ENCODE measurements at places on chromosomes 5 and 9.

GRCh38 chr5:89036704-89037489 lies 153.9 kb upstream of the MEF2C start:
- no peak for DNase-seq

GRCh38 chr9:113395000-113395861 lies 5.9 kb downstream of the ALAD start:
- no peak for DNase-seq

GRCh38 chr5:43074987-43075318 lies 34.8 kb upstream of the ANXA2R start:
- no peak for DNase-seq

- no peak for DNase-seq
Measured at GRCh38 chr9:125428060-125428901, 166.7 kb downstream of the GAPVD1 start.

DNA sequence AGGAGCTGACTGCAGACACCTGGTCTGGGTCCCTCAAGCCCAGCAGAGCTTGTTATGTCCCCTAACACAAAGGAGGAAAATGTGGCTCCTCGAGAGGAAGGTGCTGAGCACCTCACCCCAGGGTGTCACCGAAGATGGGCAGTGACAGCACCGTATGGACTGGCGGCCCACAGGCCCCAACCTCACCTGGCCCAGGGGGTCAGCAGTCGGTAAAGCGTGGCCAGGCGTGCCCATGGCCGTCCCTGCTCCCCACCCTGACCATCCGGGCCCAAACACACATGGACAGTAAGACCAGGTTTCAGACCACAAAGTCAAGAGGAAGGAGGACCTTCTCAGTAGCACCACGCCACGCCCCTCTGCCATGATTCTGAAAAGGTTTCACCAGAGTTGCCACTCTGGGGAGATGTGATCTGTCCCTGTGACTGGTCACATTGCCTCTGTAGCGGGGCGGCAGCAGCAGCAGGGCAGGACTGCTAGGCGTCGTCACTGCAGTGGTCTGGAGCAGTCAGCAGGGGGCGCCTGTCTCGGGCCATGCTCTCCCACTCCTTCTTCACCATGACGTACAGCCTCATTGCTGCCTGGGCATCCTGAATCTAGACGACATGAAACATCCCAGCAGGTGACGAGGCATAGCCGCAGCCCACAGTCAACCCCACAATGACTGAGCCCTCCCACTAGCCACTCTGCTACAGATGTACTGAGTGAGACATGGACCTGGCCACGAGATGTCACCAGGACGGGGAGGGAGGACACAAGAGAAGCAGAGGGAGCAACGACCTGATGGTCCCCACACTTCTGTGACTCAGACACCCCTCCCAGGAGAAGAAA lies 11.1 kb downstream of the REXO4 start:
- DNase-seq = peak; percentile 65

- no peak for DNase-seq
Measured at GRCh38 chr9:134358662-134359319, 32.5 kb downstream of the RXRA start.

DNA sequence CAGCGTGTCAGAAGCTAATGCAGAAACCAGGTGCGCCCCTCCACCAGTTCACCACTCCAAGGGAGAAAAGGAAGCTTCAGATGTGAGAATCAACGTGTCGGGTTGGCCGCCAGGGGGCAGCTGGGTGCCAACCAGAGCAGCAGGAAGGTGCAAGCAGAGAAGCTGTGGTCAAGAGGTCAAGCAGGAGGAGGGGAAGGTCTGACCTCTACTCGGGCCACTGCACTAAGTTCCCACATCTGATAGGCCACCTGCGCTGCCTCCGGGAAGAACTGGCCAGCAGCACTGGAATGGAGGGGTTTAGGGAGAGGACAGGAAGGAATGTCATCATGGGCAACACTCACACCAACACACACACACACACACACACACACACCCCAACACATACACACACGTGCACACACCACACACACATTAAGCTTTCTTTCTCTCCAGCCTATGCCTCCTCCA lies 31.4 kb downstream of the ANXA6 start:
- DNase-seq = peak; percentile 48

GRCh38 chr9:80649001-80649420 lies 1040.3 kb downstream of the TLE1 start:
- DNase-seq = no peak

DNA sequence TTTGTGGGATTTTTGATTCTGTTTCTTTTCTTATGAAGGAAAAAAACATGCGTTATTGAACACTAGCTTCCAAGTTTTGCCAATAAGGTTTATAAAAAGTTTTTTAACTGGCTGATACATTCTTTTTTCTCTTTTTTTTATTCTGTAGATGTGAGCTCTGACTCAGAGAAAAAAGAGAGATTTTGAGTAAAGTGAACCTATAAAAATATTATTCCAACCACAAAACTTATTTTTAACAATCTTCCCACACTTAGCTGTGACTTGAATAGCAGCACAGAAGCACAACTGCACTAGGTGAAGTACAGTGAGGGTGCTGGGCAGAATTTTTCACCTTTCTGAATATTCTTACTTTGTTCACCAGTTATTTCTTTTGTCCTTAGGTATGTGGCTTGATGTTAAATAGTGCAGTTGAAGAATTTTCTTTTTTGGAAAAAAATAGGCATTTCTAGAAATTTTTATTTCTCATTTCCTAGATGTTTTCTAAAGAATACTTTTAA lies 41.6 kb downstream of the CHSY3 start:
- no peak for DNase-seq

DNA sequence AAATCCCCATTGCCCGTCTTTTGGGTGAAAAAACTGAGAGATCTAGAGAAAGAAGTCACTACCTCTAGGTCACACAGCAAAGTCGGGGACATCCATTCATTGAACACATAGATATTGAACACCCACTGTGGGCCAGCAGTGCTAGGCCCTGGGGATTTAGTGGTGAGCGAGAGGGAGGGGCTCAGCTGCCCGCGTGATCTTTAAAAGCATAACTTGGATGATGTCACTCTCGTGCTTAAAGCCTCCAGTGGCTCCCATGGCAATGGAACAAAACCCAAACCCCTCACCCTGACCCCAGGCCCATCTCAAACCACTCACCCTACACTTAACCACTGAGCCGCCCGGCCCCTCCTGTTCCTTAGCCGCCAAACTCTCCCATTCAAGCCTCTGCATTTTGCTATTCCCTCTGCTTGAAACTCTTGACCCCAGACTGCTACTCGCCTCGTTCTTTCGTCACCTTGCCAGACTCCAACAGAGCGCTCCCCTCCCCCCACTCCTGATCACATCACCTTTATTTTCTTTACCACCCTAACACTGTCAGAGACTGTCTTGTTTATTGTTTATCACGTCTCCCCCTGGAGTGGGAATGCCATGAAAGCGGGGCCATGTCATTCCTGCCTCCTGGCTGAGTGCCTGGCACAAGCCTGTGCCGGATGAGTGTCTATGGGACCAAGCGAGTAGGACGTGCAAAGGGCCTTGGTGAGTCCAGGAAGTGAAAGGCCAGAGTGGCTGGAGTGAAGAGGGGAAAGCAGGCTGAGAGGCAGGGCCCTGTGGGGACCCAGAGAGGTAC lies 710 bp upstream of the PIP5KL1 start:
- no peak for DNase-seq

DNA sequence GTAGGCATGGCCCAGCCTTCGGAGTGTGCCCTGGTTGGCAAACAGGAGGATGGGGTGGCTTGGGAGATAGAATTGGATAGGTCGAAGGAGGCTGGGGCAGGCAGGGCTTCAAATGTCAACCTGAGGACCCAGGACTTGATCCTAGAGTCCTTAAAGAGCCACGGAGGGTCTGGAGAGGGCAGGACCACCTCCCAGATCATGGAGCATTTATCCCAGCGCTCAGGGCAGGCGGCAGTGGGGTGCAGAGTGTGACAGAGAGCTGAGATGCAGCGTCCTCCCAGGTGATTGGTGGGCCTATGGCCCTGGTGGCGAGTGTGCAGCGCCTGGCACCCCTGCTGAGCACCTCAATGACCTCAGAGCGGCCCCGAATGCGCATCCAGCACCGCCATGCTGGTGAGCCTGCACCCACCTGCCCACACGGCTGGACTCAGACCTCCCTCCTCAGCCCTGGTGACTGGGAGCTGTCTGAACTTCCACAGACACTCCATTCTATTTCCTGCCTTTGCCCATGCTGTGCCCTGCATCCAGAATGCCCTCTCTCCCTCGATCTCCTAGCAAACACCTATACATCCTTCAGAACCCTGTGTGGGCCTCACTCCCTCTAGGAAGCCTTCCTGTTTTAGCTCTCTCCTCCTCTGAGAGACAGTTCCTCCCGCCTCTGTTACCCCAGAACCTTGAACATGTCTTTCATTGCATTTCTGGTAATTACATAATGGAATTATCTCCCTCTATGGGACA lies 6.3 kb downstream of the ADGRD2 start:
- DNase-seq = no peak

DNA sequence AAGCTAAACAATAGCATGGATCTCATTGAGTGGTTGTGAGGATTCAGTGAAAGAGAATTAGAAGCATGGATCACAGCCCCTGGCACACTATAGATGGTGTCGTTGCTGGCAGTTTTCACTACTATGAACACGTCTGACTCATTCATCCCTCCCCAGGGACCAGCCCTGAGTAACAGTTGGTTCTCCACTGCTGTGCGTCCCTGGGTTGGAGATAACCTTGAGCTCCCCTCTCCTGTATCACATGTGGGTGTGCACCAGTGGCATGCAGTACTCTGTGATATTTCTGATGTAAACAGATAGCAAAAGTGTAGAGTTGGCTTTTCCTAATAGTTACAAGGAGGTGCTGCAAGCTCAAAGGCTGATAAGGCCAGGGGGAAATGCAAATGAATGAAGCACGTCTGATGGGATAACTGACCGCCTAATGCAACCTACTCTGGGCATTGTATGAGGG lies 8.8 kb upstream of the LCP2 start:
- DNase-seq = no peak

- no peak for DNase-seq
Measured at GRCh38 chr5:107813559-107813958, 142.8 kb upstream of the EFNA5 start.

DNA sequence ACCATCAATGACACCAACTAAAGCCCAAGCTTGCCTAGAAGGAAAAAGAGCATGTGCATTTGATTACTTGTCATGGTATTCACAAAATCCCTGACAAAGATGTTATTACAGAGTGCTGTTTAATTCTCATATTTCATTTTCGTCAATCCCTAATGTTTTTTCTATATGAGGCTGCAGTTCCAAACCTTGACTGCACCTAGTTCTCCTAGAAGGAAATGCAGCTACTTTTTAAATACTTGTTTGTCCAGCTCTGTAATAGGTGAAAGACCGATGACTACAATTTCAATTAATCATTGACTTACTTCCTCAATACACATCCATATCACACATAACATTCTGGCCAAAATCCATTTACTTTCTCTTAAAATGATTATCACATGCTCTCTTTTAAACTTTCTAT lies 28.1 kb downstream of the CEMIP2 start:
- DNase-seq = no peak

DNA sequence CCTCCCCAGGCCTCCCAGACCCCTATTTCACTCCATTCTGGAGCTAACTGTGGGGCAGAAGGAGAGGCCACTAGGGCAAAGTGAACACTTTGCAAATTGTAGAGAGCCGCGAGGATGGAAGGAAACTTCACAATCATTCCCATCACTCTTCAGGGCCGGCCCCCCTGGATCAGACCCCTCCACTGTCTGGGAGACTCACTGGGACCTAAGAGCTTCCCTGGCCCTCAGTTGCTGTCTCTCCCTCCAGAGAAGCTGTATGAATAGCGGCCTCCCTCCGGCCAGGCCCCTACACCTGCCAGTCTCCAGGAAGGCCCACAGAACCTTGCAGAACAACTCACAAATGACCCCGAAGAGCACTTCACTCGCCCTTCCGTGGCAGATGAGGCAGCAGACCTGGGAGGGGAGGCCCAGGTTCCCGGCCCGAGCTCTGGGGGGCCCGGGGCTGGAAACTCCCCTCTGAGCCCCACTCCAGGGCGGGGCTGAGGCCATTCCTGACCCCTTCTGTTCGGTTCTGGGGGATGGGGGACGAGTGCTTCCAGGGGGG lies 141.9 kb upstream of the IER5L start:
- no peak for DNase-seq

- DNase-seq = no peak
Measured at GRCh38 chr5:144333336-144333920, 162.8 kb downstream of the KCTD16 start.

- DNase-seq = peak; percentile 26
Measured at GRCh38 chr5:112886975-112887374, 25.9 kb downstream of the SRP19 start.

DNA sequence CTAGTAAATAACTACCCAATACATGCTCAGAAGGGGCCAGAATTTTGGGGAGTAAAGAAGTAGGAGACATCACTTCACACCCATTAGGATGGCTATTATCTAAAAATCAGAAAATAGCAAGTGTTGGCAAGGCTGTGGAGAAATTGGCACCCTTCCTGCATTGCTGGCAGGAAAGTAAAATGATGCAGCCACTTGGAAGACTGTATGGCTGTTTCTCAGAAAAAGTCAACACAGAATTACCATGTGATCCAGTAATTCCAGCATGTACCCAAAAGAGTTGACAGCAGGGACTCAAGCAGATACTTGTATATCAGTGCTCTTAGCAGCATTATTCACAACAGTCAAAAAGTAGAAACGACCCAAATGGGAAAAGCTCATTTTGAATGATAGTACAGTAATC lies 107.6 kb downstream of the APBA1 start:
- no peak for DNase-seq

DNA sequence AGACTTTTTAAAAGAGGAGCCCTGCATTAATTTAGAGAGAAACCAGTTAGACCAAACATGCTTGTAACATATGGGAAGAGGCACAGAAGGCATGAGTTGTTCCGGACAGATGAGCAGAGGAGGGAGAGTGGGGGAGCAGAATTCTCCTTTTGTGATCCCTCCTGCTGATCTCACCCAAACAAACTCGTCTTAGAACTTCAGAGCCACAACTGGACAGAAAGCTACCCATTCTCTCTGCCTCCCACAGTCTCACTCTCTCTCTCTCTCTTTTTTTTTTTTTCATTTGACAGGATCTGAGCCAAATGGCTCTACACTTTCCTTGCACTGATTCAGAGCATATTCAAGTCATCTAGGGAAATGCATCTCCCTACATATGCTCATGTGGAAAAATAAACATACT lies 196.0 kb upstream of the PAPPA start:
- no peak for DNase-seq

DNA sequence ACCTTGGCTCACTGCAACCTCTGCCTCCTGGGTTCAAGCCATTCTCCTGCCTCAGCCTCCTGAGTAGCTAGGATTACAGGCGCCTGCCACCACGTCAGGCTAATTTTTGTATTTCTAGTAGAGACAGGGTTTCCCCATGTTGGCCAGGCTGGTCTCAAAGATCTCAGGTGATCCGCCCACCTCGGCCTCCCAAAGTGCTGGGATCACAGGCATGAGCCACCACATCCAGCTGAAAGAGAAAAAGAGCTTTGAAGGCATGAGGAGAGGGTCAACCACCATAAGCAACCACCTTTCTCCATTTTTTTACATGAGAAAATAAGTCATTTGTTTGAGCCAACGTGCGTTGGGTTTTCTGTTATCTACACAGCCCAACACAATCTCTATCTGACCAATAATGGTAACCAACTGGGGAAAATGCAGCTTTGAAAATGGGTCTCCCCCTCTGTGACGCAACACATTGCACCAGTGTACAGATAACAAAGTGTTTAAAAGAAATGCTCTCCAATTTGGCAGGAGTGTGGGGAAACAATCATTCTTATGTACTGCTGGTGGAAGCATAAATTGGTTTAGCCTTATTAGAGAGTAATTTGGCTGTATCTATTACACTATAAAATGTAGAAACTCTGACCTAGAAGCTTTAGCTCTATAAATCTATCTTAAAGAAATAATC lies 45.8 kb upstream of the ZBTB43 start:
- no peak for DNase-seq
